ENCODE measurements at places on chromosomes 5 and 9.

DNA sequence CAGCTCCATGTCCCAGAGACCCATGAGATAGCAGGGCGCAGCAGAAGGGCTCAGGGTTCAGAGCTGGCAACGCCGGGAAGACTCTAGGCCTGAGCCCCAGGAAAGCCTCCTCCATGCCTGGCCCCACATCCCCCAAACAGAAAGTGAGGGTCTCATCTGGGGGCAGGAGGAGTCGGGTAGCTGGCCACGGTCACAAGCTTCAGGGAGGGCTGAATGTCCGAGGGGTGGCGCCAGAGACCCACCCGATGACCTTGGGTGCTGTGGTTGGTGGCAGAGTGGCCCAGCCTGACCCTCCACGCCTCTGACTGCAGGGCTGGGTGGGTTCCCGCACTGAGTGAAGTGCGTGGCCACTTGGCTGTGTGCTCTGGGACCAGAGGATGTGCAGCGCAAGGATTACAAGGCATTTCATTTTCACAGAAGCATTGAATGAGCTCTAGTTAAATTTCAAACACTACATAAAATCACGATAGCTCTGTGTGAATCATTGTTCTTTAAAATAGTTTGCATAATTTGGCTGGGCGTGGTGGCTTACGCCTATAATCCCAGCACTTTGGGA is 3.0 kb downstream of the C8G start:
- DNase-seq, result peak; percentile 27

GRCh38 chr5:75335952-75336614 is 937 bp upstream of the HMGCR start:
- no peak for DNase-seq

GRCh38 chr9:92728831-92729734 is 35.5 kb downstream of the BICD2 start:
- DNase-seq, result no peak

- peak; percentile 50 for DNase-seq
These were observed 142.0 kb downstream of the FAM114A2 start for GRCh38 chr5:153896701-153897100.

DNA sequence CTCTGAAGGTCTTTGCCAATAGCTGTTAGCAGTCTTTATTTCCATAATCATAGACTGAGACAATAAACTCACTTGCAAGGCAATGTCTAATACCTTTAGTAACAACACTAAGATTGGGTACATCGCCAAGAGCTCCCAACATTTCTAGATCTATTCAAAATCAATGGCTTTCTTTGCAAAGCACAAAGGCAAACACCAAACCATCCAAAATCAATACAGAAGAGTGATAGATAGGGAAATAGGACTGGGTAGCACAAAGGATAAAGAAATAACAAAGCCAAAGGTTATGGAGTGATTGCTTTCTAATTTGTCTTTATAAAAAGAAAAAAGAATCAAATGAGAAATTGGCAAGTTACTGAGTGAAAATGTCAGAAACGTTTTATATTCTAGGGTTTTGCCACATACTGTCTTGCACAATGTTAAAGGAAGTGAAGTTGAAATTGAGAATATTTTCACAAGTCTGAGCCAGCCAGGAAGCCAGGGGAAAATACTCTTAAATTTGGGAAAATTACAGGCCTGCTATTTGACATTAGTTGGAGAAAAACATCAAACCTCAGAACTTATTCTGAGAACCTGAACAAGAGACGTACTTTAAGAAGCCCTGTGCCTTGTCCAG is 53.3 kb upstream of the LHFPL2 start:
- no peak for DNase-seq

DNA sequence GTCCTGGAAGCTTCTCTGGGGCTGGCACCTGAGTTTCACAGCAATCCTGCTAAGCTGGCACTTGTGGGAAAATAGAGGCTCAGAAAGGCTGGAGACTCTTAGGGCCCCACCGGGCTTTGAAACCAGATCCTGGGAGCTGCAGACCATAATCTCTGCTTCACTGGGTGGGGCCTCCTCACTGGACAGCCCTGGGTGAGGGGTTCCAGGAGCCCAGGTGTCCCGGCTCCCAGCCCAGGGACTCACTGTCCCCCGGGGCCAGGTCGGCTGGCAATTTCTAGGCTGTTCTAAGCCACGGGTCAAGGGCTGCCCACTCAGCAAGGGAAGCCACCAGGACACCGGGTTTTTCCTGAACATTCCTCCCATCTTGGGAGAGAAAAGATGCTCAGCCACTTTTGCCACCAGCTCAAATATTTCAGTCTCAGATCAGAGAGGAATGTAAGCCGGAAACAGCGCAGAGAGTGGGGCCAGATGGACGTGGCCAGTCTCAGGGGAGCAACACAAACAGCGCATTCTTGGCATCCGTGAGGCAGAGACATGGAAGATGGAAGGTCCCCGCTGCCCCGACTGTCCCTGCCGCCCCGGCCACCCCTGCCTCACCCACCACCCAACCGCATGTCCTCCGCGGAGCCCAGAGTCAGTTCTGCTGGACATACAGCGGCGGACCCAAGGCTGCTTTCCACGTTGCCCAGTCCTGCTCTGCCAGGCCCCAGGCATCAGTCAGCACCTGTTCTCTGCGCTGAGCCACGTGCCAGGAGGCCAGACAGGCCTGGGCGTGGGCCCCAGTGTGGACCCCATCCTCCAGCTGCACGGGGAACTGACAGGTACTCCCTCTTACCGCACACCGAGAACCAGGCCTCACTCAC is 72.6 kb downstream of the VAV2 start:
- no peak for DNase-seq

DNA sequence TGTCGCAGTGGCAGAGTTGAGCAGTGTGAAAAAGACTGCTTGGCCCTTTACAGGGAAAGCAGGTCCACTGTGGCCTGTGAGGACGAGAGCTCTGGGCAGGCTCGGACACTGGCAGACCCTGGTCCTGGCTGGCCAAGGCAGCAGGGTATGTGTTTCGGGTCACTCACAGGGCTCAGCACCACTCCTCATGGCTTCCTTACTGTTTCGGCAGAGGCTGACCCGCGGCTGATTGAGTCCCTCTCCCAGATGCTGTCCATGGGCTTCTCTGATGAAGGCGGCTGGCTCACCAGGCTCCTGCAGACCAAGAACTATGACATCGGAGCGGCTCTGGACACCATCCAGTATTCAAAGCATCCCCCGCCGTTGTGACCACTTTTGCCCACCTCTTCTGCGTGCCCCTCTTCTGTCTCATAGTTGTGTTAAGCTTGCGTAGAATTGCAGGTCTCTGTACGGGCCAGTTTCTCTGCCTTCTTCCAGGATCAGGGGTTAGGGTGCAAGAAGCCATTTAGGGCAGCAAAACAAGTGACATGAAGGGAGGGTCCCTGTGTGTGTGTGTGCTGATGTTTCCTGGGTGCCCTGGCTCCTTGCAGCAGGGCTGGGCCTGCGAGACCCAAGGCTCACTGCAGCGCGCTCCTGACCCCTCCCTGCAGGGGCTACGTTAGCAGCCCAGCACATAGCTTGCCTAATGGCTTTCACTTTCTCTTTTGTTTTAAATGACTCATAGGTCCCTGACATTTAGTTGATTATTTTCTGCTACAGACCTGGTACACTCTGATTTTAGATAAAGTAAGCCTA is 15.7 kb downstream of the SQSTM1 start:
- no peak for DNase-seq

DNA sequence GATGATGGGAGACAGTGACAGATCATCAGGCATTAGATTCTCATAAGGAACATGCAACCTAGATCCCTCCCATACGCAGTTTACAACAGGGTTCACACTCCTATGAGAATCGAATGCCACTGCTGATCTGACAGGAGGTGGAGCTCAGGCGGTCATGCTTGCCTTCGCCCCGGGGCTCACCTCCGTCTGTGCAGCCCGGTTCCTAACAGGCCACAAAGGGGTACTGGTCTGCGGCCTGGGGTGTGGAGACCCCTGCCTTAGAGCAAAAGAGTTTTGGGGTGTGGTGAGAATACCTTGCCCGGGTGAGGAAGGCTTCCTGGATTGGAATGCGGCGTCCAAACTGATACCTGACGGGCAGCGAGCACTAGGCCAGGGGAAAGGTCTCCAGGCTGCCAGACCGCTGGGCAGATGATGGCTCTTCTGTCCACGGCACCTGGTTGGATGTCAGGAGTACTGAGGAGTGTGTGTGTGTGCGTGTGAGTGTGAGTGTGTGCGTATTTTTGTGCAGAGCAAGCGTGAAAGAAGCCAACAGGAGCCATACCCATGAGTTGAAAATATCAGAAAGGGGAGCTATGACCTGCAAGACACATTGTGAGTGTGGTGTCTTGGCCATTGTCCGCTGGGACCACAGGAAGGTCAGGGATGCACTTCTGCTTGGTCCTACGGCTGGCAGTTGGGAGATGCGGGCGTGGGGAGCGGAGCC is 55.4 kb downstream of the ACER2 start:
- DNase-seq, result no peak
